IMR-90 (cell line): ENCODE measurements at places on chromosomes 12 and 14. TPM values are rescaled to one million over a fixed set of nuclear protein-coding genes. Genes with fewer than 3 reads are reported as not detected.

Gene FSCB
- total RNA-seq: under 0.01 TPM in 1 of 2 replicates, not detected in the other

DNA sequence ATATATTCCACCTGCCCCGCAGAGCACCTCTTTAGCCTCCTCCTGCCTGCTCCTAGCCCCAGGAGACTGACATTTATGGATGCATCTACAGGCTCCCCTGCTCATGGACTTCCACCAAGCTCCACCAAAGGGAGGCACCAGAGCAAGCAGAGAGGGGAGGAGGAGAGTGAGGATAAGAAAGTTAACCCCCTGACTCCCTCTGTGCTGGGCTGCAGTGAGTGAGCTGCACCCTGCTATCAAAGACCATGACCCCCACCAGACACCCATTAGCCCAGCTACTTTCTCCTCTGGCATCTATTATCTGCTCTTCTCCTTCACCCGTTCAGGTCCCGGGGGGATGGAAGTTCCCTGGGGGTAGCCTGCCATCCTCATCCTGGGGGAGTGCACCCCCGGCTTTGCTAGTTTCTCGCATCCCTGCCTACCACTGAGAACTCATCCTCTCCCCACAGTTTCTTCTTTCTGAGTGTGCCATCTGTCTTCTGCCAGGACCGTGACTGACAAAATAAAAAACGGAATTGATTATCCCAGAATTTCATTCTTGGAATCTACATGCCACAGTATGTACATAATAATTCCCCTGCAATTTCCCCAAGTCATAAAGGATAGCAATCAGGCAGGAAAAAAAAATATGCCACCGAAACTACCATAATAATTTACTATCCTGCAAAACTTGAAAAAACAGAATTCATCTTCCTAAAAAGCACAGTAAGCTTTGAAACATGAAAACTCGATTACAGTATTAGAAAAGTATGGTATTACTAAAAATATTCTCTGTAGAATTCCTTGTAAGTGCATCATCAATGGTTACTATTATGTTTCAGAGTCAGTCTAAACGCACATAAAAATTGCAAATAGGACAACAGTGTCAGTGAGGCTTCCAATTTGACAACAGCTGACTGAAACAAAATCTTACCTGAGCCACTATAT lies 45.2 kb downstream of the FOXN3 start:
- DNase-seq: peak; percentile 66

DNA sequence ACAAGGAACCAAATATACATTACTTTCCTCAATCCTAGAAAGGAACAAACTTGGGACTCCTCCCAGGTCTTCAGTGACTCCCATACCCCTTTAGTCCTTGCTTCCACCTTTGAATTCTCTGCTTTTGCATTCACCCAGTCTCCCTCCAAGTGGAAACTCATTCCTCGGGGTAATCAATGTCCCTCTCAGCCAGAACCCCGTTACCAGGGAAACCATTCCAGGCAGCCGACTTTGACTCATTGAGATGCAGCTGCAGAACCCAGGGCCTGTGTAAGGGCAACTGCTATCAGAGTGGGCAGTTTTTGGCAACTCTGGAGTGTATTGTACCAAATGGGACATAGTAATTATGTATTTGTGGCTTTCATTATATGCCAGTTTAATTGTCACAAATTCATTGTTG lies 186.2 kb downstream of the NRXN3 start:
- no peak for DNase-seq

- DNase-seq: no peak
Observed at GRCh38 chr12:39157696-39158342, 252.4 kb upstream of the CPNE8 start.

- DNase-seq: peak; percentile 92
Observed at GRCh38 chr14:68466491-68466977, 326.3 kb downstream of the ZFP36L1 start.

- DNase-seq: no peak
Observed at GRCh38 chr14:23884541-23884904, 69.0 kb upstream of the DHRS4 start.

Gene CRIP1
- total RNA-seq: not detected in 2 replicates

DNA sequence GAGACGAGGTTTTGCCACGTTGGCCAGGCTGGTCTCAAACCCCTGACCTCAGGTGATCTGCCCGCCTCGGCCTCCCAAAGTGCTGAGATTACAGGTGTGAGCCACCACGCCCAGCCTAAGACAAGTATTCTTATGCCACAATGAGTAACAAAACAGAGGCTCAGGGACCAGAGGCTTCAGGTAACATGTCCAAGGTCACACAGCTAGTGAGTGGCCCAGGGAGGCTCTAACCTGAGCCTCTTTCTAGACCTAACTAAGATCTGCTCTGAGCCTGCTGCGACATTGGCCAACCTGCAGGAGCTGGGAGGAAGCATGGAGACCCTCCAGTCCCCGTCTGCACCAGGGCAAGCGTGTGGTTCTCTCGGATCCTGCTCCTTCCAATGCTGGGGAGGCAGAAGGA lies 77.9 kb downstream of the FOXN3 start:
- no peak for DNase-seq

GRCh38 chr12:31585271-31585670 lies 5.7 kb downstream of the DENND5B start:
- peak; percentile 63 for DNase-seq
